Fibroblast of skin of right biceps (primary cell): ENCODE measurements at places on chromosomes 12 and 14.

- DNase-seq: no peak
These were observed 46.7 kb downstream of the TGFB3 start for GRCh38 chr14:75934998-75935628.

GRCh38 chr12:75137896-75138295 is 71.7 kb downstream of the KCNC2 start:
- no peak for DNase-seq

DNA sequence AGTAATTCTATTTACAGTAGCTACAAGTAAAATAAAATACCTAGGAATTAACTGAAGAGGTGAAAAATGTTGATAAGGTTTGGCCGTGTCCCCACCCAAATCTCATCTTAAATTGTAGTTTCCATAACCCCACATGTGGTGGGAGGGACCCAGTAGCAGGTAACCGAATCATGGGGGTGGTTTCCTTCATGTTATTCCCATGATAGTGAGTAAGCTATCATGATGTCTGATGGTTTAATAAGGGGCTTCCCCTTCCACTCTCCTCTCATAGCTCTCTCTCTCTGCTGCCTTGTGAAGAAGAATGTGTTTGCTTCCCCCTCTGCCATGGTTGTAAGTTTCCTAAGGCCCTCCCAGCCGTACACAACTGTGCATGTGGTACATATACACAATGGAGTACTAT is 1170.7 kb downstream of the BCL11B start:
- DNase-seq: no peak

DNA sequence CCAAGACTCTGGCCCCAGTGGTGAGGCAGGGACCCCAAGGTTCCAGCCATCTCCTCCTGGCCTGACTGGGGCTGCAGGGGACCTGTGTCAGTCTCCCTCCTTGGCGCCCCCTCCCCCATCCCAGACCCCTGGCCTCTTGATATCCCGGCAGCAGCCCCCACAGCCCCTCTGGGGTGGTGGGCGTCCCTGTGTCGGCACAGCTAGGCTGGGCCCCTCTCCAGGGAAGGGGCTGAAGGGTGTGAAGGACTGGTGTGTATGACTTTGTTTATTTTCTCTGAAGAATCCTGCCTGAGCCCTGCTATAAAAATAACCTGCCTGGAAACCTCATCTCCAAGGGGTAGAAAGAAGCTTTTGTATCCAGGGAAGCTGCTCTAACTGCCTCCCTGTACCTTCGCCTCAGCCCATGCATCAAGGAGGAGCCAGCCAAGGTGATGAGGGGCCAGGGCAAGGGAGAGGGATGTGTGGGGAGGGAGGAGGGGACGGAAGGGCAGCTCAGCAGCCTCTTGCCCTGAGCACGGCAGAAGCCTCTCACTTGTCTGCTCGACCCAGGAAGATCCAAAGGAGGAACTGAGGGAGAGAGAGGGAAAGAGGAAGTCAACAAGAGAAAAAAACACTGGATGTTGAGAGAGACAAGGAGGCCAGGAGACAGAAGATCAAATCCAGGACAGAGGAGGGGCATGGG is 25.4 kb upstream of the COL2A1 start:
- DNase-seq: no peak

DNA sequence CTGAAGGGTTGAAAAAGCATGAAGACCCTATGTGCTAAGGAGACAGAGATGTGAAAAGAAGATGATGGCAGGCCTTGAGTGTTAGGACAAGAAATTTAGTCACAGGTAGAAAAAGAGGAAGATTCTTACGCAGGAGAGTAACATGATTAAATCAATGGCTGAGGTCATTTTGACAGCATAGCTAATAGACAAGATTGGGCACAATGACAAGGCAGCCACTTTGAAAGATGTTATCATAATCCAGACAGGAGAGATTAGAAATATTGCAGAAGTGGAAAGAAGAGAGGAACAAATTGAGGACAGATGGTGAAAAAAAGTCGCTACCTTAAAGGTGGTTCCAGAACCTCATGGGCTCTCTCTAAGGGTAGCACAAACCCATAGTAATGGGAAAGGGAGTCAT is 228.8 kb upstream of the DDHD1 start:
- no peak for DNase-seq

- no peak for DNase-seq
These were observed 58.5 kb downstream of the WNK1 start for GRCh38 chr12:810671-811415.

DNA sequence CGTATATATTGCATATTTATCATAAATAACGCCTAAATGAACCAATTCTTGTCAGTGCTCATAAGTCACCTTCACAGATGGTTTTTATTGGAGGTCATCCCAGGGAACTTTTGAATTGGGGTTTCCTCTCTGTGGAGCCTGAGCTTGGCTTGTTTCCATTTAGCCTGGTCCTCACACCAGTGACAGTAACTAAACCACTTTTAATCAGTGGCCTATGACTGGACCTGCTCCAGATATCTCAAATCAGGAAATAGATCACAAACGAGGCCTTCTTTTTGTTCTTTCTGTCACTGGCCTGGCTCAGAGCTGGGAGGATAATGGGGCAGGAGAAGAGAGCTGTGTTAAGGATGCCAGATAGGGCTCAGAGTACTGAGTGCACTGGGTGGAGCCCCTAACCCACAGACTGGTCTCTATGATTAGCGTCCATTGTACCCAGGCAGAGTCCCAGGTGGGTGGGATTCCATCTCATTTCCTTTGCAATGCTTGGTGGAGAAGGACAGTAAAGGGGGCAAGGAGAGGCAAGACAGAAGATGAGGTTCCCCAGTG is 92.4 kb downstream of the NUAK1 start:
- DNase-seq: no peak

DNA sequence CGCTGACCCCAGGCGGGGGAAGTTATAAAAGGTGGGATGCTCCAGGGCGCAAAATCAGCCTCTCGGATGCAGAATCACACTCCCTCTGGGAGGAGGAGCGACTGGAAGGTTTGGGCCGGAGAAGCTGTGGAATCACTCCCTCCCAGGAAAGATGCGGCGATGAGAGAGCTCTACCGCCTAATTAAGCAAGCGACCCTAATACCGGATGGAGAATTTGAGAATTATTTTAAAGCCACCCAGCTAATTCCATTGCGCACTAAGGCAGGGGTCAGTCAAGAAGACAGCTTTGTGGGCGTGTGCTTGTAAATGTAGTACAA is 1.9 kb downstream of the COL2A1 start:
- DNase-seq: no peak

DNA sequence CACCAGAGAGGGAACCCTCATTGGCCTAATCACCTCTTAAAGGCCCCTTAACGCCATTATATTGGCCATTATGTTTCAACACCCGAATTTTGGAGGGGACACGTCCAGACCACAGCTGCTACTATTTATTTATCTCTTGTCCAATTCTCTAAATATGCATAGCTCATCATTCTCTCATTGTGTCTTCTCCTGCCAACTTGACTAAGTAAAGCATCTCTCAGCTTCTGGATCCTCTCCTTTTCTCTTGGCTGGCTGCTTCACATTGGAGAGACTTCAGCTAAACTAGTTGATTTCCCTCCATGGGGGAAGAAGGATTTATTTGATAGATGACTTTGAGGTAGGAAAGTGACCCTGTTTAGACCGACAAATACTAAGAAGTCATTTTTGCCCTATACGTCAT is 120.4 kb upstream of the KRR1 start:
- no peak for DNase-seq

GRCh38 chr12:80636832-80637231 is 70.6 kb upstream of the MYF6 start:
- DNase-seq: peak; percentile 48

DNA sequence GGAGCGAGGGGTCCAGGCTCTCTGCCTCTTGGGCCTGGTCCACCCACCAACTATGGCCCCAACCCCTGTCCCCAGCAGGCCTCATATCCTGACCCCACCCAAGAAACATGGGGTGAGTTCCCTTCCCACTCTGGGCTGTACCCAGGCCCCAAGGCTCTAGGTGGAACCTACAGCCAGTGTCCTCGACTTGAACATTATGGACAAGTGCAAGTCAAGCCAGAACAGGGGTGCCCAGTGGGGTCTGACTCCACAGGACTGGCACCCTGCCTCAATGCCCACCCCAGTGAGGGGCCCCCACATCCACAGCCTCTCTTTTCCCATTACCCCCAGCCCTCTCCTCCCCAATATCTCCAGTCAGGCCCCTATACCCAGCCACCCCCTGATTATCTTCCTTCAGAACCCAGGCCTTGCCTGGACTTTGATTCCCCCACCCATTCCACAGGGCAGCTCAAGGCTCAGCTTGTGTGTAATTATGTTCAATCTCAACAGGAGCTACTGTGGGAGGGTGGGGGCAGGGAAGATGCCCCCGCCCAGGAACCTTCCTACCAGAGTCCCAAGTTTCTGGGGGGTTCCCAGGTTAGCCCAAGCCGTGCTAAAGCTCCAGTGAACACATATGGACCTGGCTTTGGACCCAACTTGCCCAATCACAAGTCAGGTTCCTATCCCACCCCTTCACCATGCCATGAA is 8.6 kb downstream of the ARHGAP9 start:
- DNase-seq: no peak

DNA sequence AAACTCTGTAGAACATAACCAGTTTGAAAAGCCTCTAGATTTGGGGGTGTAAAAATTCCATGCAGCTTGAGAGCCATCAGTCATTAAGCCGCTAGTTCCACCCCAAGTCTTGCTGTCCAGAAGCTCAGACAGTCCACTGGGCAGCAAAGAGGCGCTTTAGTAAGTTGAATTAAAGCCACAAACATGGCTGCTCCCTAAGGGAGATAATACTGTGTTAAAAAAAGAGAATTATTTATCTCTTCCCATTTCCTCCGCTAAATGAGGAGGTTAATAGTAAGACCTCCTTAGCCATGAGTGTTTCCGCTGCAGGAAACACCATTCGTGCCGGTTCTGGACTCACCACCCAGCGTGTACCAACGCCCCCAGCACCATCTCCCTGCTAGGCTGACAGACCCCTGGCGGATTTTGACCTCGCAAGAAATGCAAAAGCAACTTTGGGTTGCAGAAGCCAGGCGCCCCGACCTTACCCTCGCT is 536 bp downstream of the TM7SF3 start:
- DNase-seq: no peak

DNA sequence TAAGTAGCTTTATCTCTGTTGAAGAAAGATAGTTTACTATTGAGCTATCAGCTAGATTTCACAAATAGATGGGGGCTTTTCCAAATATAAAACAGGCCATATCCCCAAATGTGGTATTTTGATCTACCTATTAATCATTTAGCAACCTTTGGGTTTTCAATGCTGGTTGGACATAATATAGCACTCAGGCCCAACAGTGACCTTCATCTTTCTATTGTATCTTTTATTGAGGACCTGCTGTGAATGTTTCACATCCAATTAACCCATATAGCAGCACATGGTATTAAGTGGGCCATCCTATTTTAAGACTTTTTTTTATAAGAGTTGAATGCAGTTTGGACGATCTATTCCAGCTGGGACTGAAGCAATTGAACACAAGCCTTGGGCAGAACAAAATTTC is 10.0 kb upstream of the NR1H4 start:
- DNase-seq: no peak

- no peak for DNase-seq
These were observed 257.4 kb upstream of the ATP2B1 start for GRCh38 chr12:89965993-89966392.

DNA sequence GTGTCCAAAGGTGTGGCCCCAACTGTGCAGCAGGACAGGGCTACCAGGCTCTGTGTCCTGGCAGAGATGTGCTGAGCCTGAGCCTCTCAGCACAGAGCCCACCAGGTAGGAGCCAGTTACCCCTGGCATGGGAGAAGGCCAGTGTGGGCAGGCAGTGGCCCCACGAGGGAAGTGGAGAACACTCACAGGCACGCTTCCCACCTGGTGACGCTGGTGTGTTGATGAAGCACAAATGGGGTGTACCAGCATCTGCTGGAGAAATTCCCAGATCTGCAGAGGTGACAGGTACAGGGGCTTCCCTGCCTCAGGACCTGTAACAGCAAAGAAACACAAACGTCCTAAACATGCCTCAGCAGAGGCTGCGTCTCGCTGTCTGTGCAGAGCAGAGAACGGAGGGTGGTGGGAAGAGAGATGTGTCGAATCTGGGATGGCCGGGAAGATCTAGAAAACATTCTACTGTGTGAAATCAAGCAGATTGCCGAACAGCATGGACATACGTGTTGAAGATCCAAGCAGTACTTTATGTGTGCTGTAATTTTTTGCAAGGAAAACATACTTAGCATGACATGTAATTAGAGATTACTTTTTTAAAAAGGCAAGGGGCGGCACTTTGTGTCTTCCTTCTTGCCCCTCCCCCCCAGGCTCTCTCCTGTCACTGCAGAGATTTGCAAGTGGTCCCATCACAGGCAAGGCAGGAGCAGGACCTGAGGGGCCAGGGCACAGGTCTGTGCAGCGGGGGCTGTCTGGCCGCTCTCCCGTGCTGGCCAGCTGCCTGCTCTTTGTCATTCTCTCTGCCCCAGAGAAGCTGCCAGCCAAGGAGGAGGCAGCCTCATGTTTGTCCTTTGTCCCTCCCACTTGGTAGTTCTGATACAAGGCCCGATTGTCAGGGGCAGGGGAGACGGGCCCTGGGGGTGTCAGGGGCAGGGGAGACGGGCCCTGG is 17.3 kb downstream of the HIP1R start:
- no peak for DNase-seq

DNA sequence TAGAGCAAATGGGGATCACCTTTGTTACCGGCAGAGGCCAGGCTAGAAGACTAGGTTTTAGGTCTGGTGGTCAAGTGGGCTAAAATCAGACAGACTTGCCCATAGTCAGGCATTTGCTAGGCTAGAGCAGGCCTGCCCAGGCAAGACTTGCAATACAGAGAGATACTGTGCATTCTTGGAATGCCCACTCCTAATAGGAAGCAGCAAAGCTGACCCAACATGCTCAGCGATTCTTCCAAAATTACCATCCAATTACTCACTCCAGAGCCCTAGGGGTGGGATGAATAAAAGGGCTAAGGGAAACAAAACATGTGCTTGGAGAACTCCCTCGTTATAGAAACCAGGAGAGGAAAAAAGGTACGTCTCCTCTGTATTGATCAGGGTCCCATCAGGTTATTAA is 187.8 kb upstream of the AMIGO2 start:
- DNase-seq: peak; percentile 53

- no peak for DNase-seq
These were observed 9.1 kb downstream of the NUP37 start for GRCh38 chr12:102110782-102111181.

DNA sequence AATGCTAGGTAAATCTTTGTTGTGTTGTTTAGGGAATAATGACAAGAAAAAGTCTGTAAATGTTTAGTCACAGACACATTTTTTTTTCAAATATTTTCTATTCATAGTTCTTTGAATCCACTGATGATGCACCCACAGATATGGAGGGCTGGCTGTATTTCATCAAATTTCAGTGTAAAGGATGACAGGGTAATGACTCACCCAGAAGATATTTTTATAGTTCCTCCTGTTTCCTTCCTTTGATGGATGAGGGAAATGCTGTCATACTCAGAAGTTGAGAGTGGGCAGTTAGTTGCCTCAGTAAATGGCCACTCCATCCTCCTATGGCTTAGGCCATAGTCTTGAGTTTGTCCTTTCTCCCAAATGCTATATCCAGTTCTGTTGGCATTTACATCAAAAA is 76.9 kb upstream of the REP15 start:
- peak; percentile 95 for DNase-seq

- no peak for DNase-seq
These were observed 50.5 kb downstream of the TTC9 start for GRCh38 chr14:70692210-70692609.

- peak; percentile 15 for DNase-seq
These were observed 82.4 kb downstream of the IPO8 start for GRCh38 chr12:30613119-30613830.
